ENCODE measurements at places on chromosomes 3 and 15.
A peak's percentile ranks its signal among the peaks of the same experiment; 100 is the strongest.

DNA sequence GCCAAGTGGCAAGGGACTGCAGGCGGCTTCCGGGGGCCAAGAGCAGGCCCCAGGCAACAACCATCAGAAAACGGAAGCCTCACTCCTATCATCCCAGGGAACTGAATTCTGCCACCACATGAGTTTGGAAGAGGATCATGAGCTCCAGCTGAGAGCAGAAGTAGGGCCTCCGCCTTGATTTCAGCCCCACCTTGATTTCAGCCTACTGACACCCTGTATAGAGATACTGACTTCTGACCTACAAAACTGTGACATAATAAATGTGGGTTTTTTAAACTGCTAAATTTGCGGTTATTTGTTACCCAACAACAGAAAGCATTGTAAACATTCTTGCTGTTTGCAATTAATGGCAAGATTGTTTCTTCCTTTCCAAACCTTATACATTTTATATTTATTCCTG, 21.6 kb upstream of the RARRES1 start:
- no peaks in the 10 kb centered on the region for H3K36me3 ChIP-seq
- peaks cover 8% of the 10 kb centered on the region for H3K4me1 ChIP-seq
- DNase-seq = no peak
- H3K27me3 ChIP-seq = no peaks in the 10 kb centered on the region

DNA sequence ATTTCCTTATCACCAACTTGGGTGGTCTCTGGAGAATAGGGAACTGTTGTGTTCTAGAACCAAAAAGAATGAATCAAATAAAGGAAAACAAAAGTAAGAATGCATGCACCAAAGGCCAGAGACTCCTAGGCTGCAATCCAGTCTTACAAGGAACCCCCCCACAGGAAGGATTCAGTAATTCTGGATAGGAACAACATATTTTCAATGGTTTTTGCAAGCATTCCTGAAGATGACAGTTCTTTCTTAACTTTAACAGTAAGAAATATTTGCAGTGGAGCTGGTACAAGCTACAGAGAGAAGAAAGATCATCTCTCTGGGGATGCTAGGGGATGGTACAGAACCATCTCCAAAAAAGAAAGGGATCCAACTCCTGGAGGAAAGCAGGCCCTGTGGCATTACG, 116.2 kb upstream of the CHRM5 start:
- no peaks in the 10 kb centered on the region for H3K36me3 ChIP-seq
- H3K27ac ChIP-seq = no peak overlapping the region
- no peaks in the 10 kb centered on the region for H3K4me1 ChIP-seq

GRCh38 chr3:4756855-4757574, 222.2 kb upstream of the BHLHE40 start:
- H3K4me3 ChIP-seq = no peak overlapping the region
- peaks cover 18% of the 10 kb centered on the region for H3K4me1 ChIP-seq
- no peak for DNase-seq
- H3K36me3 ChIP-seq = peaks cover 3% of the 10 kb centered on the region

DNA sequence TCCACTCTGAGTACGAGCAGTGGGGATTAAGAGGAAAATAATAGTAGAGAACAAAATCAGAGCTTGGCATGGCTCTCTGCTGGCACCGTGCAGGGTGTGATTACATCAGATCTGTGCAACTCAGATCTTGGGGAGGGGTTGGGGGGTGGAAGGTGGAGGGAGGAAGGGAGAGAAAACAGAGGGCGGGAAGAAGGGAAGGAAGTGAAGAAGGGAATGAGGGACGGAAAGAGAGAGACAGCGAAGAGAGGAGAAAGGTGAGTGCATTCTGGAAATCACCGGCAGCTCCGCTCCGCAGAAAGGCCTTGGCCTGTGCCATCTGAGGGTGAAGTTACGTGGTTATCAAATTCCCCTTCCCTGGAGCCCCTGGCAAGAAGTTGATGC, 31.0 kb upstream of the ADAMTS17 start:
- H3K27ac ChIP-seq = no peak overlapping the region
- peak overlapping the region; percentile 47 for H3K4me3 ChIP-seq
- H3K36me3 ChIP-seq = no peaks in the 10 kb centered on the region
- H3K4me1 ChIP-seq = no peaks in the 10 kb centered on the region
- peaks cover 12% of the 10 kb centered on the region for H3K27me3 ChIP-seq

DNA sequence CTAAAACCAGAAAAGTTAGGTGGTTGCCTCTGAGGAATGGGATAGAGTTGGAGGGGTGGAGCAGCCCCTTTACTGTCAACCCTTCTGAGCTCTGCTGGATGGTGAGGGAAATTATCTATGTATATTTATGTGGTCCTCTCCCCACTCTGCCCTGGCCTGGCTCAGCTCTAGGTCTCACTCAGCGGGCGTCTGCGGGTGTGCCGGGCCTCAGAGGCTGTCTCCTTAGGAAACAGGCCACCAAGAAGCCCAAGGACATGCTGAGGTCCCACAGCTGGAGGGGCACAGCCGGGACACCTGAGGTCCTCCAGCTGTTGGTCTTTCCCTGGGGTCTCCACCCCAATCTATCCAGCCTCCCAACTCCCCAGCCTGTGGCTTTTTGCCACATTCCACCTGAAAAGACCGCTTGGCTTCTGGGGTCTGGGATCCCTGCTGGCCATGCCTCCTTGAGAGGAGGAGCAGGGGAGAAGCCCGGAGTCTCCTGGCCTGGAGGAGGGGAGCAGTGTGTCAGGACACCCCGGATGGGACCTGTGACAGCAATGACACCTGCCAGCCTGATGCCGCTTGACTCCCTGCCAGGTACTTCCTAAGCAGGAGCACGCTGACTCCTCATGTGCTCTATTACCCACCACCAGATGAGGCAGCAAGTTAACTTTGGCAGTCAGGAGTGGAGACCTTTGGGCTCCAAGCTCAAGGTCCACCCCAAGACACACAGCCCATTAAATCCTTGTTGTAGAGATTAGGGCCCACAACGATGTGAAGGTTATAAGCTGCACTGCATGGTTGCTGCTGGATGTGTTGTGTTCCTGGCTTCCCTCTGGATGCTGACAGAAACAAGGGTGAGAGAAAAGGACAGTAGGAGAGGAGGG, at the start of gene SLC28A1:
Gene SLC28A1 (plus strand): TSS at position 747 of the 866 bp plus-strand sequence. CDS start 3,099 bp downstream, outside the sequence.
- H3K27ac ChIP-seq = no peak within 1 kb of the TSS
- H3K4me1 ChIP-seq = no peaks in the 10 kb centered on the region
- no peak for DNase-seq
- no peaks in the 10 kb centered on the region for H3K36me3 ChIP-seq
- H3K4me3 ChIP-seq = no peak within 1 kb of the TSS
- no peaks in the 10 kb centered on the region for H3K27me3 ChIP-seq

- no peak overlapping the region for H3K4me3 ChIP-seq
- H3K4me1 ChIP-seq = no peaks in the 10 kb centered on the region
- no peaks in the 10 kb centered on the region for H3K27me3 ChIP-seq
- H3K36me3 ChIP-seq = no peaks in the 10 kb centered on the region
- DNase-seq = no peak
- H3K27ac ChIP-seq = no peak overlapping the region
Measured at GRCh38 chr3:156655819-156656550, 18.4 kb upstream of the TIPARP start.

GRCh38 chr3:36540888-36541518, 160.7 kb downstream of the STAC start:
- no peak overlapping the region for H3K4me3 ChIP-seq
- DNase-seq = no peak
- no peaks in the 10 kb centered on the region for H3K36me3 ChIP-seq
- no peaks in the 10 kb centered on the region for H3K27me3 ChIP-seq

DNA sequence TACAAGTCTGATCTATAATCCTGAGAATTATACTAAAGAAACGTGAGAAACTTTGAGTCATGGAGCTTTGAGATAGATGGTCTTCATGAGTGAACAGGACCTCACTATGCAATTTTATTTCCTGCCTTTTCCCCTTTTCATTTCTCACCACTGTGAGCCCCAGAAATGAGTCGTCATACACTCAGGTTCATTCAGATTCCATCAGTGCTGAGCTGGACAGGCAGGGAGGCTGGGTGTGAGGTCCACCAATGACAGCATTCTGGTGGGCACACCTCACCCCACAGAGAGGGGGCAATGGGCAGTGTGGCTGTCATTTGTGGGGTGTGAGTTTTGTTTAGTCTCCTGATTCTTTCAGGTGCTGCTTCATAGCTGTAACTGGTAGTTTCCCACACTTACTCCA, 16.9 kb downstream of the TIGIT start:
- no peak for DNase-seq
- no peaks in the 10 kb centered on the region for H3K27me3 ChIP-seq
- H3K27ac ChIP-seq = no peak overlapping the region
- H3K36me3 ChIP-seq = no peaks in the 10 kb centered on the region
- no peak overlapping the region for H3K4me3 ChIP-seq

GRCh38 chr3:48999085-48999858, 7.9 kb upstream of the WDR6 start:
- no peak overlapping the region for H3K4me3 ChIP-seq
- H3K27me3 ChIP-seq = no peaks in the 10 kb centered on the region
- no peak for DNase-seq

- H3K4me3 ChIP-seq = no peak overlapping the region
- no peak for DNase-seq
- H3K27ac ChIP-seq = no peak overlapping the region
- no peaks in the 10 kb centered on the region for H3K36me3 ChIP-seq
- H3K4me1 ChIP-seq = peaks cover 12% of the 10 kb centered on the region
- no peaks in the 10 kb centered on the region for H3K27me3 ChIP-seq
Measured at GRCh38 chr3:52986938-52987337, 58.9 kb downstream of the SFMBT1 start.
